Left ventricle myocardium inferior (tissue), 1 donor: ENCODE measurements at places on chromosomes 16 and 17. TPM values are rescaled to one million over a fixed set of nuclear protein-coding genes. Genes with fewer than 3 reads are reported as not detected.

TOX3 gene
- not detected for total RNA-seq

- no peak for DNase-seq
Measured at GRCh38 chr16:12429756-12430155, 373.9 kb downstream of the CPPED1 start.

DNA sequence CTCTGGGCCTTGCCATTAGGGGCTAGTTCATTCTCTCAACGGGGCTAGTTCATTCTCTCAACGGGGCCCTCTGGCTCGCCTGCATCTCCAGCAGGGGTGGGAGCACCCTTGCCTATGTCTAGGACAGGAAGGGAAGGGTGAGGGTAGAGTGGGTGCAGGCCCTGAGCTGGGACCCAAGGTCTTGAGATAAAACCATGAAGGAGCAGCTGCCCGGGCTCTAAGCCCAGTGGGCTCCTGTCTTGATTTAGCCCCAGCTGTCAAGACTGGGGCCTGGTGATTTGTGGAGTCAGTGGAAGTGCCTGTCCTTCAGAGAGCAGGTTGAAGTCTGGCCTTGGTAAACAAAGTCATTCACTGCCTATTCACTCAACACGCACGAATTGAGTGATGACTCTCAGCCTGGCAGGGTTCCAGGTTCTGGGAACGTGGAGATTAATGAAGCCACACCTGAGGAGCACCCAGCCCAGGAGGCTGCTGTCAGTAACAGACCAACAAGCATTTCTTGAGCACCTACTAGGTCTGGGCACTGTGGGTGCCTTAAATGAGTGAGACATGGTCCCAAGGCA is 35.4 kb downstream of the WNT3 start:
- no peak for DNase-seq

GRCh38 chr17:18925187-18925586 is 26.8 kb upstream of the SLC5A10 start:
- no peak for DNase-seq

GRCh38 chr16:80462917-80463316 is 77.9 kb upstream of the DYNLRB2 start:
- no peak for DNase-seq
